Activated CD4-positive, alpha-beta T cell treated with anti-CD3 and anti-CD28 coated beads, Interleukin-2, amount 10 ng/mL, durations not matched to agents 24 days and 14 days (primary cell): ENCODE measurements at places on chromosomes 12 and 14. TPM values are rescaled to one million over a fixed set of nuclear protein-coding genes. Genes with fewer than 3 reads are reported as not detected.

The IFNG-AS1 gene
- not detected in 2 replicates for total RNA-seq

The CAMKK2 gene
- total RNA-seq: 37.4 and 38.2 TPM in 2 replicates

The HOXC9 gene
- total RNA-seq: not detected in 2 replicates

The XPOT gene
- total RNA-seq: 158 and 163 TPM in 2 replicates

The PMEL gene
- not detected in 2 replicates for total RNA-seq
